ENCODE measurements at places on chromosomes 3 and 15.

DNA sequence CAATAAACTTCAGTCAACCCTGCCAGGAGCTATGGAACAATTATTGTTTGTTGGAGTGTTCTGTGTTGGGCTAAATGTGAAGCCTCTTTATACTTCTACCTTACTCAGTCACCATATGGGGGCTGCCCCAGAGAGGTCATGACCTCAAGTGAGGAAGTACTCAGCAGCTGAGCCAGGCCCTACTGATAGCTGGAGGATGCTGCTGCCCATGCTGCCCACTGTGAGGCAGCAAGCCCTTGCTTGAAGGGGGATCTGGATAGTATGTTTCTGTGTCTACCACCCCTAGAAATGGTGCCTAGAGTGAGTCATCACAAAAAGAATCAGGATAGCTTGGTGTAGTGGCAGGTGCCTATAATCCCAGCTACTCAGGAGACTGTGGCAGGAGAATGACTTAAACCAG, 4.5 kb upstream of the RPL24 start:
- no peak for DNase-seq

- DNase-seq: no peak
These were observed 40.3 kb downstream of the CFAP100 start for GRCh38 chr3:126434931-126435411.

- no peak for DNase-seq
These were observed 8.9 kb downstream of the CHDH start for GRCh38 chr3:53837331-53837730.

GRCh38 chr3:132847849-132848625, 125.8 kb upstream of the NPHP3 start:
- no peak for DNase-seq

- no peak for DNase-seq
These were observed 143.0 kb downstream of the LPP start for GRCh38 chr3:188296761-188297612.

DNA sequence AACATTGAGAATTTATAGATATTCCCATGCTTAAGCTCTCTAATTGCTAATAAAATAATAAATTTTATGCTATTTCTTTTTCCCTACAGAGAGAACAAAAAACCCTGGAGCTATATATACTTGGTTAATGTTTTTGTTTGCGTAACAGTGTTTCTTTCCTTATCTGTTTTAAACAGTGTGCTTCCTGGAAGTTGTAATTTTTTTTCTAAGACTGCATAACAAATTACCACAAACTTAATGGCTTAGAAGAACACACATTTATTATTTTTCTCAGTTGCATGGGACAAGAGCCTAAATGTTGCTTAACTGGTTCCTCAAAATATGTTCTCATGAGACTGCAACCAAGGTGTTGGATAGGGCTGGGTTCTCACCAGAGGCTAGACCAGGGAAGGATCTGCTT, 49.7 kb upstream of the DPH6 start:
- no peak for DNase-seq

DNA sequence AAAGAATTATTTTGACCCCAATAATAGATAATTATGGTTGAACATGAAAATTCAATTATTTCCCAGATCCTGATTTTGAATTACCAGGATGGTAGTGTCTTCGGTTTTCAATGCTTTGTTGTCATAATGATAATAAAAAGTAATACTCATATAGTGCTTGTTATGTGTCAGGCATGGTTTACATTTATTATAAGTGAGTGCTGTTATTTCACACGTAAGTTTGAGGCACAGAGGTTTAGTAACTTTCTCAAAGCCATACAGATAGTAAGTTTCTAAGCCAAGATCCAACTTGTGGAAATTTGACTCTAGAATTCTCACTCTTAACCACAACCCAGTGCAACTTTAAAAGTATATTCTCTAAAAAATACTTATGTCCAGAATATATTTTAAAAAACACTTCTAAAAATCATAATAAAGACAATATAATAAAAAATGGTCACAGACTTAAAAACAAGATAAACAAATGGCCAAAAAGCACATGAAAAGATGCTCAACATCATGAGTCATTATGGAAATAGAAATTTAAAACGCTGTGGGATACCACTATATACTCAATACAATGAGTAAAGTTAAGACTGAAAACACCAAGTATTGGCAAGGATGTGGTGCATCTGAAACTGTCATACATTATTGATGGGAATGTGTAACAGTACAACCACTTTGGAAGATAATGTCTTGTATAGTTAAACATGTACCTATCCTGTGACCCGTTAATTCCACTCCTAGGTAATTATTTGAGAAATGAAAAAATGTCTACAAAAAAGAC, 45.2 kb downstream of the SPRED1 start:
- no peak for DNase-seq

DNA sequence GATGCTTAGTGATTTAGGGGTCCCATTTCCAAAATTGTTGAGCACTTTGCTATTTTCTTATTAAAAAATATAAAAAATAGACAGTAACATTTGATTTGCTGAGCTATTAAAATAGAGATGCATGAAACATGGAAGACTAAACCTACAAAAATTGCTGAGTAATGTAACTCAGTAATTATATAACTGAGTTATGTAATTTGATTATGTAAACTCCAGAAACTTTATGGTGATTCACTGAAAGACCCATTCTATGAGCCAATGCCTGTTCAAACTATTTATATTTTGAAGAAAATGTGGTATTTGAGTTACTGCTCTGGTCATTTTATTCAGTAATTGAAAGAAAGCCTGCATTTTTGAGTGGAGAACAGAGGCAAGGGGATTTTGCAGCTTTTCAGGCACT, 1221.5 kb upstream of the ALCAM start:
- no peak for DNase-seq

DNA sequence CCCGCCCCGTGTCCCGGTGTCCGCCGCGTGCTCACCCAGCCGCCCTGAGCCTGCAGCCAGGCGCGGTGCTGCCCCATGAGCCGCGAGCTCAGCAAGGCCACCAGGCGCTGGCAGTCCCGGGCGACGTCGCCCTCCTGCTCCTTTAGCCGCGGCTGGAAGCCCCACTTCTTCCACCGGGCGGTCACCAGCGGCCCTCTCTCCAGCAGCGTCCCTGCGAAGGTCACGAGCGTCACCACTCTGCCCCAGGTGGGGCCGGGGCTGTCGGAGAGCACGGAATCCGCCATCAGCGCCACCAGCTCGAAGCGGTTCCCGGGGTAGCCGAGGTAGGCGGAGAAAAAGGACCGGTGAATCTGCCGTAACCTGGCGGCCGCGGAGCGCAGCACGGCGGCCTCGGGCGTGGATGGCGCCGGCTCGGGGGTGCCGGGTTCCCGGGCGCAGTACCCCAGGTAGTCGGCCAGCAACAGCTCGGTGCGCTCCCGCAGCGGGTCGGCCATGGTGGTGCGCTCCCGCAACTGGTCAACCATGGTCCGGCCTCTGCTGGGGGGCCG, 298 bp downstream of the BCL2L10 start:
- no peak for DNase-seq

GRCh38 chr3:37813403-37813802, 48.3 kb upstream of the CTDSPL start:
- no peak for DNase-seq

All from activated CD4-positive, CD25-positive, alpha-beta regulatory T cell treated with anti-CD3 and anti-CD28 coated beads, Interleukin-2, amount 50 U/mL, for 16 hours (primary cell).